ENCODE measurements at places on chromosomes 12 and 14.
A peak's percentile ranks its signal among the peaks of the same experiment; 100 is the strongest.

DNA sequence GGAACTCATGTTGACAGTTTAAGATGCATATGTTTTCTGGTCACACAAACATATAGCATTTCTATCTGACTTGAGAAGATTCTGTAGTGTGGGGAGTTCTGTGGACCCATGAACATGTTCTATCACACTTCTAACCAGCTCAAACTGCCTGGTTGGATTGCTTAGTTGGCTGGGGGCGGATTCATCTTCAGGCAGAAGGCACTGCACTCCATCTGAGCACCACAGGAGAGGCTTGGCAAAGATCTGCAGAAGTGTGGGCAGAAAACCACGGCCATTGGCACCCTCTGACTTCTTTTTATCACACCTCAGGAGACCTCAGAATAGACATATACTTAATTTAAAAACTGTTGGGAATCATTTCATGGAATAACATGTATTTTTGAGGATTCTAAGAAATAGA lies 68.5 kb downstream of the LIN7A start:
- DNase-seq = peak; percentile 39

GRCh38 chr12:115611477-115611876 lies 666.0 kb downstream of the MED13L start:
- DNase-seq = no peak

GRCh38 chr12:33676866-33677265 lies 237.2 kb upstream of the SYT10 start:
- no peak for DNase-seq

DNA sequence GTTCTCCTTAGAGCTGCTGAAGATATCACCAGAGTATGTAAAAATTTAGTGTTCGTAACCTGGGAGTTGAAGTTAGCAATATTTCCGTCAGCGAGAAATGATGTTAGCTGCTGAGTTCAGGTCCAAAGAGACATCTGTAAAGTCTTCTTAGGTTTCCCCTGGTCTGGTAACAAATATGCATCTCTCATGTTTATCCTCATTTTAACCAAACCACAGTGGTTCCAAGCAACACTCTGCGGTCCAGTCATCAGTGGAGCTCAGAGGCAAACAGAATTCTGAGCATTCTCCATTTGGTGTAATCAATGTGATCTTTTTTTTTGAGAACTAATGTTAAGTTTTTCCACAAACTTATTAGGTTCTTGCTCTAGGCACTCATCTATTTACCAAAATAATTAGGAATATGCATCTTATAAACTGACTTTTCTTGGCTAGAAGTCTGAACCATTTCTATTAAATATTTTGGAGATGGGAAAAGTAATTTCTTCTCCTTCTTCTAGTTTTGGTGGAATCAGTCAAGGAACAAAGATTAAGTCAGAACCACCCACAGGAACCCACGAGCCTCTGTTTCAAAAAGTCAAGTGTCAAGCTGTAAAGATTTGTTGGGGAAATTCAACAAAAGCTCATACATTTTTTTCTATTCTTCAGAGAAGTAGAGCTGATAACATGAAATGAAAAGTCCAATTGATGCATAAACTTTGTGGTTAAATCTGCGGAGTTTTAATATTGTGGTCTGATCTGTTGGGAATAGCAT lies 64.7 kb downstream of the IFNG start:
- no peak for DNase-seq

GRCh38 chr12:132151766-132152410 lies 7.6 kb downstream of the NOC4L start:
- DNase-seq = no peak

DNA sequence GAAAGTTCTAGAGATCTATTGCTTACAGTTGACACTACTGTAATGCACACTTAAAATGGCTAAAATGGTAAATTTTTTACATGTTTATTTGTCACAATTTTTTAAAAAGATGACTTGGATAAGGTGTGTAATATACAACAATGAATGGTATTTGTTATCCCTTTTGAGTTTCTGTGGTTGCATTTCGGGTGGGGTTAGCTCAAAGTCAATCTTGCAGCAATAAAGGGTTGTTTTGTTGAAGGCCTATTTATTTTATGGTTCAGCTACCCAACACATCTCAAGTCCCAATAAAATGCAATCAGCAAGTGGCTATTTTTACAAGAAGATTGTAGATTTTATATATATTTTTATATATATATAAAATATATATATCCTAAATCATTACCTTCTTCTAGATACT lies 22.1 kb downstream of the SNRPF start:
- no peak for DNase-seq

- DNase-seq = peak; percentile 73
Observed at GRCh38 chr14:103552011-103552845, 10.2 kb downstream of the BAG5 start.

GRCh38 chr14:69886453-69887242 lies 7.4 kb downstream of the SMOC1 start:
- DNase-seq = no peak

DNA sequence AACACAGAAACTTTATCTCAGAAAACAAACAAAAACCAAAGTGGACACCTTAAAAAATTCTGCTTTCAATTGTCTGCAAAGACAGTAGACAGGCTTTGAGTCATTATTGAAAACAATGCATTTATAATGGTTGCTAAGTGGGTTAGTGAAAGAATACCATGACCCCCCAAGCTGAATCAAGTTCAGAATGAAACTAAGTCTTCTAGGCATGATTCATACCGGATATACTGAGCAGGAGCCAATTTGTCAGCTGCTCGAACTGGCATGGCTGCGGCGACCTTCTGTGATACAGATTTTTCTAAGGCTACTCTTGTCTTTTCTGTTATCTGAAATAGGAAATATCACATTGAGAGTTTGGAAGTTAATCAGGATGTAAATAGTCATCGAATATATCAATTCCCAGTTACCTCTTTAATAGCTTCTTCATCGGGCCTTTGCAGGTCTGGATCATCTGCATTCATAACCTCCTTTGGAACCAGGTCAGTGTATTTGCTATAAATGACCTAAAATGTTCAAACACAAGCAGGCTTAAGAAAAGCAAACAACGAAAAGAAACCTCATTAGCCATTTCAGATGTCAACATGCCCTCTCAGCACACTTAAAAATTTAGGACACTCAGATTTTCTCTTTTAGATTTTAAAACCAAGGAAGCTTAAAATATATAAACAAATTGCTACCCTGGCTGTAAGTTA lies 22.3 kb downstream of the SNW1 start:
- no peak for DNase-seq

DNA sequence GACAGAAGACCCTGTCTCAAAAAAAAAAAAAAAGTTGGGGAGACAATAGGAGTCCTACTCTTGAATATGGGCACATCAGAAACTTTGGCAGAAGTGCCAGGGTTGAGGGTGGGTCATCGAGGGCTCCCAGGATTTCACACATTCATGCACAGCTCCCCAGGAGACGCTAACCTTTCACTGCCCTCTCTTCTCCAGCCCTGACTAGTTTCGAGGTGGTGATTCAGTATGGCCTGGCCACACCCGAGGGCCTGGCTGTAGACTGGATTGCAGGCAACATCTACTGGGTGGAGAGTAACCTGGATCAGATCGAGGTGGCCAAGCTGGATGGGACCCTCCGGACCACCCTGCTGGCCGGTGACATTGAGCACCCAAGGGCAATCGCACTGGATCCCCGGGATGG lies 29.4 kb upstream of the LRP1-AS start:
- DNase-seq = no peak

GRCh38 chr12:4202918-4203317 lies 70.6 kb upstream of the CCND2 start:
- no peak for DNase-seq

DNA sequence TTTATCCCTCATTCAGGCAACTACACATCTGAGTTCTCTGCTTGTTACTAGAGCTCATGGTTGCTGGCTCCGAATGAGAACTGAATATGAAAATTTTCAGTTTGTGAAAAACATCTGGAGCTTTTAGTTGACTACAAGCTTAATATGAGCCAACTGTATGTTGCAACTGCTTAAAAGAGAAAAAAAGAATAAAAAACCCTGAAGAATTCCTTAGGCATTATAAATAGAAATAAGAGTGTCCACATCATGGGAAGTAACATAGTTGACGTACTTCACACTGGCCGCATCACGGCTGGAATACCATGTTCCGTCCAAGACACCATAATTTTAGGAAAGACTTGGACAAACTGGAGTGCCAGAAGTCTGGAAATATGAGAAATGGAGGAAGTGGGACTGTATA lies 57.9 kb downstream of the PDE3A start:
- no peak for DNase-seq

- DNase-seq = no peak
Observed at GRCh38 chr12:12899530-12900380, 8.4 kb downstream of the GPRC5A start.

GRCh38 chr12:110743571-110744093 lies 941 bp upstream of the PPP1CC start:
- peak; percentile 45 for DNase-seq

- peak; percentile 41 for DNase-seq
Observed at GRCh38 chr14:103185051-103186029, 62.1 kb downstream of the TNFAIP2 start.

GRCh38 chr12:27309995-27310315 lies 22.7 kb upstream of the BMAL2 start:
- no peak for DNase-seq

GRCh38 chr12:70120970-70121369 lies 122.3 kb upstream of the CNOT2 start:
- DNase-seq = peak; percentile 18

- no peak for DNase-seq
Observed at GRCh38 chr12:34264110-34264509, 241.8 kb downstream of the ALG10 start.

DNA sequence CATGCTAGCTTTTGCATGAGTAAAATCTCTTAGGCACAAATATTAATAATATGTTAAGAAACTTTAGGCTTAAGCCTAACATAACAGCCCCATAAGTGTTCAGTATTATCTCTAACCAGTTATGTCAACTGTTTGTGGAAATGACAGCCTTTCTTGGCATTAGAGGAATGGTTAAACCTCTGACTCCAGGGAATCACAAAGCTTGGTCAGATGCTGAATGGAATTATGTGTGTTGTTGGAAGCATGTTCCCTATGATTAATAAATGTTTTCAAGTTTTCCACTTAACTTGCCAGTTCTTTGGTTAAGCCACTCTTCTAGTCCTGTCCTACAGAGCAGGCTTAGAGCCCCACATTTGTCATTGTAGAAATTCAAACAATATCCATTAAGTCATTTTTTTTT lies 17.0 kb downstream of the PSEN1 start:
- no peak for DNase-seq

GRCh38 chr12:75935539-75936242 lies 95.9 kb downstream of the PHLDA1 start:
- no peak for DNase-seq

DNA sequence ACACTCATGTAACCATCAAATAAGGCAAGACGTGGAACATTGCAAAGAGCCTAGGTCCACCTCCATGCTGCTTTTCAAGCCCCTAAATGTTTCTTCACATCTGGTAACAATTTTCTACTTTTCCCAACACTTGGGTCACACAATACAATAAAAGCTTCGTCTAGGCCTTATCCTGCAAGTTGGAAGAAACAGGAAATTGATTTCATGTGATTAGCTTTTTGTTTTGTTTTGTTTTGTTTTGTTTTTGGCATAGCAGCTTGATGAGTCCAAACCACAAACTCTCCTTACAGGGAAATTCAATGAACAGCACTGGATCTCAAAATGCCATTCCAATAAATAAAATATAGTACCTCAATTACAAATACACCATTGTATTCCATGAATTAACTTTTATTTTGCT lies 19.3 kb downstream of the TAS2R50 start:
- no peak for DNase-seq

GRCh38 chr14:93903342-93904184 lies 23.6 kb upstream of the FAM181A start:
- DNase-seq = peak; percentile 30

DNA sequence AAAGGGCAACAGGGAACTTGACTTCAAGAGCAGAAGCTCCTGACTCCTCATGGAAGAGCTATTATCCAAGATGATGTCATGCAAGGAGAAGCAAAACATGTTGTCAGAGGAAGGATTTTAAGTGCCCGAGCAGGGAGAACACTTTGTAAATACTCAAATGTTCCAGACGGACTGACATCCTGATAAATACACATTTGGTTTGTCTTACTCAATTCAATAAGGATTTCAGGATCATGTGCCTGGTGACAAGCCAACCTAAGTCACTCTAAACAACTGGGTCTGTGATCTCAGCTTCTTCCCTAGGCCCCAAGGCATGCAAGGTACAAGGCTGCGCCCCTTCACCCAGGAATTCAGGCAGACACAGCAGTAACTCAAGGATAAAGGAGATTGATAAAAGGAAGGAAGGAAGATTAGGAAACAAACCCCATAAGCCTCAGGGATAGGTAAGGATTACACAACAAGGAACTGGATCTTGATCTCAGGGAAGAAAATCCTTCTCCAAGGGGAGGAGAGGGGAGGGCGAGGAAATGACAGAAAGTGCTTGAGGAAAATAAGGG lies 26.8 kb upstream of the CEBPE start:
- no peak for DNase-seq

DNA sequence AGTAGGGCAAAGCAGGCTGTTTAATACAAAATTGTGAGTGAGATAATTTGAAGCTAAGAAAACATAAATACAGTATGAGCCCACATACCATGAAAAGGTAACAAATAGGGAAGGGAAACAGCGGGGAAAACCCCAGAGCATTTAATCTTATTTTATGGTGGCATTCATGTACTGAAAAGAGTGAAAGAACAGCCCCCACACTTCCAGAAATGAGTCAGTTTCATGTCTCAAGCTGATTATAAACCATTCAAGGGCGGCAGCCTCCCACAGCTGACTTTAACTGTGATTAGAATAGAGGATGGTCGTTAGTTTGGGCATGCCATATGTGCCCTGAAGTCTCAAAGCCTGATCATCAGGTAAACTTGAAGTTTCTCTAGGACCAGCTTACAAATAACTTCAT lies 64.5 kb downstream of the FOXG1 start:
- no peak for DNase-seq

DNA sequence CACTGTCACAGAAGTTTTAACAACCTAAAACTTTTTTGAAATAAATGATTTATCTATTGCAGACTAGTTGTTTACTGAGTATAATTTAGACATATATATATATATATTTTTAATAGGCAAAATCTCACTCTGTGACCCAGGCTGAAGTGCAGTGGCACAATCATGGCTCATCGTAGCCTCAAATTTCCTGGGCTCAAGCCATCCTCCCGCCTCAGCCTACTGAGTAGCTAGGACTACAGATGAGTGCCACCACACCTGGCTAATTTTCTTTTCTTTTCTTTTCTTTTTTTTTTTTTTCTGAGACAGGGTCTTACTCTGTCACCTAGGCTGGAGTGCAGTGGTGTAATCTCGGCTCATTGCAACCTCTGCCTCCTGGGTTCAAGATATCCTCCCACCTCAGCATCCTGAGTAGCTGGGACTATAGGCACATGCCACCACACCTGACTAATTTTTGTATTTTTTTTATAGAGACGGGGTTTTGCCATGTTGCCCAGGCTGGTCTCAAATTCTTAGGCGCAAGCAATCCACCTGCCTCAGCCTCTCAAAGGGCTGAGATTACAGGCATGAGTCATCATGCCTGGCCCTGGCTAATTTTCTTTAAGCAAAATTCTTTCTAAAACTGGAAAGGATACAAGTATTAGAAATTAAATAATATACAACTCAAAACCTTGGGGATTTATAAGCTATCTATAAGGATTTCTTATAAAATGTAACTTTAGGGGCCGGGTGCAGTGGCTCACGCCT lies 23.1 kb downstream of the EEA1 start:
- DNase-seq = no peak
